ENCODE measurements at places on chromosomes 2 and 18.

- no peak for DNase-seq
These were observed 1.4 kb upstream of the TMEM178A start for GRCh38 chr2:39664232-39664887.

- DNase-seq, result no peak
These were observed 94.9 kb downstream of the MBD2 start for GRCh38 chr18:54129448-54130067.

GRCh38 chr18:66587430-66587829 lies 16.5 kb downstream of the CDH19 start:
- DNase-seq, result no peak

- no peak for DNase-seq
These were observed 4.3 kb downstream of the KDM3A start for GRCh38 chr2:86445436-86445835.

GRCh38 chr2:109371481-109372170 lies 242.1 kb downstream of the SEPTIN10 start:
- no peak for DNase-seq
